ENCODE measurements at places on chromosomes 7 and 10.

- no peak for DNase-seq
Observed at GRCh38 chr7:70523249-70523988, 608.5 kb upstream of the GALNT17 start.

GRCh38 chr10:132471484-132471883 is 66.1 kb upstream of the INPP5A start:
- no peak for DNase-seq

DNA sequence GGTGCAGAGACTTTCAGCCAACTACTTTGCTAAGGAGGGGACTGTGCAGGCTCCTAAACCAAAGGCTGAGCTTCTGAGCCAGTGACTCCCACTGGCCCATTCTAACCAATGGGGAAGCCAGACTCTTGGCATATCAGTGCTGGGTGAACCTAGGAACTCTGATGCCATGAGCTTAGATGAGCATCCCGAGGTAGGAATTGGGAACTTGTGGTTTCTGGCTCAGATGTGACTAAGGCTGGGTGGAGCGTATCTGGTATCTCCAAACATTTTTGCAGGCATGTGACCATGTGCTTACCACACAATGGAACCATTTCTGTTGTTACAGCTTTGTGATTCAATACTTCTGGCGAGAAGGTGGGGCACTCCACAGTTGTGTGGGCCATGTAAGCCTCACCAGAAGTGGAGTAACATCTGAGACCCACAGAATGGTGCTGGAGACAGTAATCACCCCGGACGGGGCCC is 2.5 kb upstream of the AVPI1 start:
- DNase-seq = peak; percentile 94

- no peak for DNase-seq
Observed at GRCh38 chr7:28986765-28987110, 28.6 kb upstream of the TRIL start.

- no peak for DNase-seq
Observed at GRCh38 chr7:40300146-40300670, 165.4 kb downstream of the SUGCT start.

DNA sequence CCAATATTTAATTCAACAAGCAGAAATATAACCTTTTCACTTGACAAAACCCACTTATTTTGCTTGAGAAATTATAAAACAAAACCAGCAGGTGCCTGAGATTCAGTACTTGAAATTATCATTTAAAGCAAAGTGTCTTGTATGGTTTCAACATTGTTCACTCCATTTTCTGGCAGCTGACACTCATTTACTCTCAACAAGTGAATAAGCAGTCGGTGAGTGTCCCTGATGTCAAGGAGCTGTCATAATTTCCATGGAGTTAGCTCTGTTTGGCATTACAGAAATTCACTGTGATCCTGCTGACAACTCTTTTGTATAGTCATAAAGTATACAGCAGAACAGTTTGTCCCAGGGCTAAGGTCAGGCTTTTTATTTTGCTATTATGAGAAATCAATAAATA is 490.0 kb downstream of the CNTNAP2 start:
- no peak for DNase-seq

DNA sequence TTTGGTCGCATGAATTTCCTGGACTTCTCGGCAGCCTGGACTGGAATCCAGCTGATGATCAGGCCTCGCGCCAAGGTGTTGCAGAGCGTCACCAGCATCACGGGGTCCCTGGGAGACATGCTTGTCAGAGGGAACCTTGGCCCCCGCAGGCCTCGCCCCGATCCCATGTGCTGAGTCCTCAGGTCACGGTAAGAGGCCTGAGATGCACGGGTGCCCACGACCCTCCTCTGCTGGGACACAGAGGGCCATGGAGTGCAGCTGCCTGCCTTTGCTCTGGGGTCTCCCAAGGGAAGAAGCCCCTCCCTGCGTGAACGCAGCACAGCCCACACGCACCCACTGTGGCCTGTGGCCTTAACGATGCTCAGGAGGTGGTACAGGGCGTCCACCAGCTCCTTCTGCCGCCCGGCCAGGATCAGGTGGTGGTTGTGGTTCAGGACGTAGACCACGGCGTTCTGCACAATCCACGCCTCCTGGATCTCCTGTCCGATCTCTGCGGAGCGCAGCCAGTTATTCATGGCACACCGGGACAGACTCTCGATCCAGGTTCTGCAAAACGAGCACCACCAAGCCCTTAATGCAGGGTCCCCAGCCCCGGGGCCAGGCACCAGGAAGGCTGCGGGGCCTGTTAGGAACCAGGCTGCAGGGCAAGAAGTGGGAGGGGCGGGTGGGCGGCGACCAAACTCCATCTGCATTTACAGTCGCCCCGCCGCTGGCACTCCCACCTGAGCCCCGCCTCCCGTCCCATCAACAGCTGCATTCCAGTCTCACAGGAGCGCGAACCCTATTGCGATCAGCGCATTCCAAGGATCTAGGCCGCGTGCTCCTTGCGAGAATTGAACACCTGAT is 29.4 kb downstream of the CFAP46 start:
- DNase-seq = no peak

DNA sequence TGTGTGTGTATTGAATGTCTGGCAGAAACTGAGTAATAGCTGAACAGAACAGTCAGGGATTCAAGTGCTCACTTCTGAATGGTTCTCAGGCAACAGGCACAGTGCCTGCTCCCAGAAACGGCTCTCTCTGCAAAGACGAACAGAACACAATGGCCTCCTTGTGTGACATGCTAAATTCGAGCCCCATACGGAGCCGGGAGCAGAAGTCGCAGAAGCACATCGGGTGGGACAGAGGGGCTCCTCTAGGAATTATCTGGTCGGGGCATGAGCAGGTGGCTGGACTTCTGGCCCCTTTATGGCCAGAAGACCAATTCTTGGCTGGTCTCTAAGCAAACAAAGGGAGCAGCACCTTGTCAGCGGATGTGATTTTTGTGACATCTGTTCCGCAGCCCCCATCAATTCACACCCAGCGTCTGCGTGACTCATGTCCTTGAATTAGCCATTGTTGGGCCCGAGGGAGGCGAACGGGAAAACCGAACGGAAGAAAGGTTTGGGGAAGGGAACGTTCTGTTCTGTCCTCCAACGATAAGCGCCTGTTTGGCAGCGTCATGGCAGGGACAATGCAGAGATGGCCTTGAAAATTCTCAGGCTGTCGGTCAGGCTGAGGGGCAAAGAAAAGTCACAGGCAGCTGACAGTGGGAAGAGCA is 47.3 kb upstream of the NPTX2 start:
- DNase-seq = no peak

DNA sequence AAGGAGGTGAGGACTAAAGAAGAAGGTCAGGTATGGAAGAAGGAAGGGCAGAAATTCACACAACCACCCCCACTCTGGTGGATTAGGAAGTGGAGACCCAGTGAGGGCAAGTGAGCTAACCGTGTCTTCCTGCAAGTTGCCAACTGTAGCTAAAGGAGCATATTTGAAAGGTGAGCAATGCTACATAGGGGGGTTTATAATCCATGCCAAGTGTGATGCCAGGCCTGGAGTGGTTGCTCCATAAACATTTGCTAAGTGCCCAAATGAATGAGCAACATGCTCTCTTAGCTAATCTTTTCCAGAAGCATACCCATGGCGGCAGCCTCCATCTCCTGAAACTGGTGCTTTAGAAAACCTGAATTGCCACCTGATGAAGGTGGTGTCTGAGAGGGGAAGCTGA is 121.6 kb downstream of the LRRC18 start:
- DNase-seq = no peak

DNA sequence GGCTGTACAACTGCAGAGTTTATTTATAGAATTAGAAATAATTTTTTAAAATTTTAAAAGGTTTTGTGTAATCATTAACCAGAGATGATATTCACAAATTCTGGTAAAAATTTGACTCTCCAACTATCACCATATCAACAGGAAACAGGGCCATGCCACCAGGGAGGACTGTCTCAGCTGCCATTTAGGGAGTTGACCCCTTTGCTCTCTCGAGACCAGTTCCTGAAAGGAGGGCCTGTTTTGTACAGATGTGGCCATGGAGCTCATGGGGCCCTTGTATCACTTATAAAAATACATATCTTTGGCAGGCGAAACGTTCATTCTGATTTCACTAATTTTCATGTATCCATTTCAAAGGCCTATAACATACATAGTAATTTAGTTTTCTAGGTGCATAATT is 20.3 kb downstream of the H2AZ2 start:
- no peak for DNase-seq

DNA sequence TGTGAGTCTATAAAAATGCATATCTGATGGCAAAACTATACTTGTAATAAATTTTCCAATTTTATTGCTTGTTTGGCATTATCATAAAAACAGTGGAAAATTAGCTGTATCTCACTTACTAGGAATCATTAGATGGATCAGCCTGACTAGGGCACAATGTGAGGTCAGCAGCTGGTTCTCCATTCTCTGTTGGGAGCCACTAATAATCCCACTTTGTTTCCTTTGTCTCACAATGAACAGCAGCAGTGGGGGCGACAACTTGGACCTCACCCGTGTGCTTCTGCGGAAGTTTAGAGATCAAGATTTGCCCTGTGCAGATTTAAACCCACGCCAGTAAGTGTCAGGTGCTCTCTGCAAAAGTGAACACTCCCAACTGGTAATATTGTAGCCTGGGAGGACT is 295.5 kb downstream of the ABCA13 start:
- no peak for DNase-seq

DNA sequence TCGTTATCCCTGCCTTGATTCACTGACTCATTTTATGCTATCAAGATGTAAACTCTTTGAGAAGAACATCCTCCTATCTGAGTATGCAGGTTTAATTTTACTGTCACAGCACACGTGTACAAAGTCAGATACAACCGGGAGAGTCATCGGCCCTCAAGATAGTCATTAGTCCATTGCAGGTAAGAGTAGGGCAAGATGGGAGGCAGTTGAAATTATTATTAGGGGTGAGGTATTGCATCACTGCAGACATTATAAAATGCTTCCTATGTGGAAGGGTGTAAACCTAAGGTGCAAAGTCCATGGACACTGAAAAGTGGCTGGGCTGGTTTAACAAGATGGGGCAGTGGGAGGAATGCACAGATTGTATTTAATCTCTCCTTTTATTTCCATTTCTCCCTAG is 113.7 kb downstream of the ARL4A start:
- no peak for DNase-seq

DNA sequence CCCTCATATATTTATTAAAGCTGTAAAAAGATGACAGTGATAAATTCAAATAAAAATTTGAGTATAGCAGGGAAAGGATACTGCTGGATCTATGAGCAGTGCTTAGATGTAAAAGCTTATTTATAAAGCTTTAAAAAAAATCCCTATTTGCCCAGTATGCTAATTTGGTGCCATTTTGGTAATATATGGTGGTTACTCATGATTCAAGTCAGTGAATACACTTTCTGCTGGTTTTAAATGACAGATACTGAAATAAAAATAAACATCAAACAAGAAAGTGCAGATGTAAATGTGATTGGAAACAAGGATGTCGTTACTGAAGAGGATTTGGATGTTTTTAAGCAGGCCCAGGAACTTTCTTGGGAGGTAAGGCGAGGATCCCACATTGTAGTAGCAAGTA is 134.4 kb upstream of the SAMD8 start:
- no peak for DNase-seq

DNA sequence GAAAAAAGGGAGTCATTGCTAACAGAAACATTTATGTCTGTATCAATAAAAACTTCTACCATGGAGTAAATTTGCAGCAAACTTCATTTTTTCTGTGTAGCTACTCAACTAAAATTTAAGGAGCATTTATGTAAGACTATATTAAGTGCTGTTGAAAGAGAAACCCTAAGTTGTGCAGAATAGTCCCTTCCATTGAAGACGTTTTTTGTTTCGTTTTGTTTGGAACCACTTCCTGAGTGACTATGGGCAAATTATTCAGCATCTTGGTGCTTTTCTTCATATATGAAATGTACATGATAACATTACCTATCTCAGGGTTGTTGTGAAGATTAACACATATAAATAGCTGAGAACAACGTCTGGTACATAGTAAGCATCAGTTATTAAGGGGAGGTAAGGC is 24.3 kb downstream of the SEM1 start:
- DNase-seq = no peak

DNA sequence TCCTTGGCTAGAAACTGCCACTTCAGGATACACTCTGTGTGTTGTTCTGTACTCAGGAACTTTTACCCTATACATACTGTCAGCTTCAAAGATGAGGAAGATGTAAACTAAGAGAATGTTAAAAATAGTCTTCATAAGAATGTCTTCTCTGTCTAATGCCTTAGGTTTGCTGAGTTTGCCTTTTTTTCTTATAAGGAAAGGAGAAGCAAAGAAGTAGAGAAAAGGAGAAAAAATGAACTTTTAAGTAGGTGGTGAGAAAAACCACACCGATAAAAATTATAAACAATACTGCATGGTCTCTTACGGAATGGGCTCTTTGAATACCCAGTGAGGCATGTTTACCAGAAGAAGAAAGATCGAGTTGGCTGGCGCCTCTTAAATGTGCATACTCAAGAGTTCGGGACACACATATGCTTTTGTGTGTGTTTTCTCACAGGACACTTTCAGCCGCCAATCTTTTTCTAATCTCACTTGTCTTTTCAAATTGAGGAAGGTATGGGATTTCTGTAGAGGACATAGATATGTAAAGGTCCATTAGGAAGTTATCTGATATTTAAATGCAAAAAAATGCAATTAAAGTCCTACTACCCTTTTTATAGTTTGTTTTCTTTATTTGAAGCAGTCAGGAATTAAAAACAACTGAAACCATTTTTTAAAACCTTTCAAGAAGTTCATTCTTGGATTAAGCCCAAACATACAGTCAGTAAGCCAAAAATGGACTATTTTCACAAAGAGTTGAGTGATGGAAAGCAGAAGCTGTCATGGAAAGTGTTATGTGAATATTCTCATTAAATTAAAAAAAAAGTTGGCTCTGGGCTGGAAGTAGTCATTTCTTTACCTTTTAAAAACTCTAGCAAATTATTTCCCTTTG is 100.6 kb upstream of the MDFIC start:
- no peak for DNase-seq

DNA sequence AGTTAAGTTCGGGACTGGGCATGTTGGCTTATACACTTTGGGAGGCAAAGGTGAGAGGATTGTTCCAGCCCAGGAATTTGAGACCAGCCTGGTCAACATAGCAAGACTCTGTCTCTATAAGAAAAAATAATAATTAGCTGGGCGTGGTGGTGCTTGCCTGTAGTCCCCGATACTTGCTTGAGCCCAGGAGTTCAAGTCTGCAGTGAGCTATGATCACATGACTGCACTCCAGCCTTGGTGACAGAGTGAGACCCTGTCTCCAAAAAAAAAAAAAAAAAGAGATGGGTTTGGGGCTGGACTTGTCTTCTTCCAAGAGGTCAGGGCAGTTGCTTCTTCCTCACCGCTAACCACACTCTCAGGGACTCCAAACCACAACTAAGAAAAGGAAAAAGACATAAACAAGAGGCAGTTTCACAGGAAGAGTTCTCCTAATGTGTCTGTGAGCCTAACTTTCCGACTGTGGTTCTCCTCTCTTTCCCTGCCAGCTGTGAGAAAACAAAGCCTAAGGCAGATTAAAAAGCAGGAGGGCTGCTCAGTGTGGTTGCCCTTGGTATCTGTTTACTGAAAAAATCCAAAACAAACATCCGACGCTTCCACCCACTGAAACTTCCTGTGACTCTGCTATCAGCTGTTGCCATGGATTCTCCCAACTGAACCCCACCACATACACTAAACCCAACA is 2.4 kb upstream of the SERPINE1 start:
- peak; percentile 81 for DNase-seq
